ENCODE measurements at places on chromosomes 11 and 22.

- peak; percentile 84 for DNase-seq
These were observed 5.3 kb upstream of the GALR3 start for GRCh38 chr22:37817705-37818408.

DNA sequence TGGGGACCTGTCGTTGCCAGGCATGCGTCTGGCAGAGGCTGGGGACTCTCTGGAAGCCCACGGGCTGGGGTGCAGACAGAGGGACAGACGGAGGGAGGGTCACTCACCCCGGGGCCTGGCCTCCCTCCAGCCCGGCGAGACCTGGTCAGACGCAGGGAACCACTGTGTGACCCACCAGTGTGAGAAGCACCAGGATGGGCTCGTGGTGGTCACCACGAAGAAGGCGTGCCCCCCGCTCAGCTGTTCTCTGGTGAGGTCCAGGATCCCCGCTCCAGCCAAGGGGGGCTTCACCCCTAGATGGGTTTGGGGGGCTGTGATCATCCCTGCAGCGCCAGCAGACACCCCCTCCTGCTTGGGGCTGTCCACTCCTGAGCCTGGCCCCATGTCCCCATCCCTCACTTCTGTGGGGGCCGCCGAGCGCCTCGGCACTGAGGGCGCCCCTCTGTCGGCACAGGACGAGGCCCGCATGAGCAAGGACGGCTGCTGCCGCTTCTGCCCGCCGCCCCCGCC, 23.6 kb upstream of the MUC5B start:
- DNase-seq: peak; percentile 32

GRCh38 chr22:27075028-27075678, 417.8 kb downstream of the MIAT start:
- no peak for DNase-seq

DNA sequence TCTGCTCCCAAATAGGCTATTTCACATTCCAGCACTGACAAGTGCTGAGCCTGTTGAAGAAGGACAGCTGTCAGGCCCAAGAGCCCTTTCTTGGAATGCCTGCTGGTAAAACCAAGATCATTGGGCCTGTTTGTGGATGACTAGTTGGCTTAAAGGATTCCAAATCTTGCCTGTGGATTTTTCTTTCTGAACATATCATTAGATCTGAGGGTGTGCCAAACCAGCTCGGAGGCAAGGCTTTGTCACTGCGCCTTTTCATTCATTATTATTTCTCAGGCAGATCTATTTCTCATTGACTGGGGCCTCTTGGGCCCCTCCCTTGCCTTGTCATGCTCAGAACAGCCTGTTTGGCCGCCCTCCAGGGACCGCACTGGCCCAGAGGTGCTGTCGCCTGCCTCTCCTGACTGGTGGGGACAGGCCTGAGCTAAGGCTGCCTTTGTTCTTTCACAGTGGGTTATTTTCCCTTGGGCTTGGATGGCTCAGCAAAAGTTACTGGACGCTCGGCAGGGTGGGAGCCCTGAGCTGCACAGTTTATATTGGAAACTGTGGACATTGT, 222.7 kb upstream of the SESN3 start:
- DNase-seq: no peak

DNA sequence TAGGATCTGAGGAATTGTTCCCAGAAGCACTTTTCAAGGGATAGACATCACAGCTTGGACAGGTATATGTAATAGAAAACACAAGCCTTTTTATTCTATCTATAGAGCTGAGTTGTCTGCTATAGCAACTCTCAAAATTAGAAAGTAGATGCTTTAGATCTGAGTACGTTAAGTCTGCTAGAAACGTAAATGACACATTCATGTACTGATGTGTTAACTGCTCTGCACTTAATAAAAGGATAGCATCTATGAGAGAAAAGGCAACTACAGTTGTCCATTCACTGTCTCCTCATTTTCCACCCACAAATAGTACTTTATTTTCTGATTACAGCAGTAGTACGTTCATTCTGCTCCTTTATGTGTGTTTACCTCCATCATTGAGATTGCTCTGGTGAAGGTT, 6.0 kb upstream of the STT3A start:
- no peak for DNase-seq

DNA sequence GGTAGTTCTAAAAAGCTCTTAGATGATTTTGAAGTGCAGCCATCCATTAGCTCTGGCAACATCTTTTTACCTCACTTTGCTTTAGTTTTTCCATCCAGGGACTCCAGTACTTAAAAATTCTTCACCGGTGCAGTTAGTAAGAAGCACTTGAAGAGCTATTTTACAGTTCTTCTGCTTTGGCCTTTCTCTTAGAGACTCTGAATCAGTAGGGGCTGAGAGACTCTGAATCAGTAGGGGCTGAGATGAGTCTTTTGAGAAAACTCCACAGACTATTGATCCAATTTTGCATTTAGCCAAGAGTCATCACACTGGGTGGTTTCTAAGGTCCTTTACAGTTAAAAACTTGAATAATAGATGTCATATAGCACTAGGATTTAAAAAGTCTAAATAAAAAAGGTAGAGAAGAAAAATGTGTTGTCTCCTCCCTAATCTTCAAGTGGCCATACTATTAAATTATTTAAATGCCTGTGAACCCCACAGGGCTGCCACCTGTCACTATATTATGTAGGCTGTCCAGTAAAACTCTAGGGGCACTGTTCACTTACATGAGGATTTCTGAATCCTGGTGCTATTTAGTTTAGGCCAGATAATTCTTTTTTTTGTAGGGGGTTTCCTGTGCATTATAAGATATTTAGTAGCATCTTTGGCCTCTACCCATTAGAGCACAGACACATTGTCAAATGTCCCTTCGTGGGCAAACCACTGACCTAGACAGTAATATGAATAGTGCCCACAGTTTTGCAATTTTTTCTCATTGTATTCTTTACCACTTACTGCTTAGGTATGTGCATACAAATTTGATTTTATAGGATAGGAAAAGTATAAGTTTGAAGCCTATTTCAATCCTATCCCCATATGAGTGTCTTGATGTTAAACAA, 26.3 kb upstream of the HIKESHI start:
- DNase-seq: no peak

- no peak for DNase-seq
These were observed 102.6 kb downstream of the TBC1D22A start for GRCh38 chr22:46865052-46865434.

GRCh38 chr11:44367452-44367851, 57.5 kb upstream of the ALX4 start:
- no peak for DNase-seq

GRCh38 chr11:86717817-86718501, 45.5 kb upstream of the ME3 start:
- no peak for DNase-seq

- no peak for DNase-seq
These were observed 8.6 kb upstream of the RELT start for GRCh38 chr11:73367482-73368024.

DNA sequence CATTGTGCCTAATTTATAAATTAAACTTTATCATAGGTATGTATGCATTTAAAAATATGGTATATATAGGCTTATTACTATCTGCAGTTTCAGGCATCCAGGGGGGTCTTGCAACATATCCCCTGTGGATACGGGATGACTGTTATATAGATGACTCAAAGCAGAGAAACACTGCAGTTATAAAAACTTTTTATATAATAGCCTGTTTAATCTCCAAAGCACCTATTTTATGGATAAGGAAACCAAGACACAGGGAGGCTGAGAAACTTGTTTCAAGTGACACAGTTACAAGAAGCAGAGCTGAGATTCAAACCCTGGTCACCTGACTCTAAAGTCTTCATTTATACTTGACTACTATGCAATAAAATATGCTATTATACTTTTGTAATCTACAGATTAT, 897.7 kb downstream of the KCNA4 start:
- no peak for DNase-seq

DNA sequence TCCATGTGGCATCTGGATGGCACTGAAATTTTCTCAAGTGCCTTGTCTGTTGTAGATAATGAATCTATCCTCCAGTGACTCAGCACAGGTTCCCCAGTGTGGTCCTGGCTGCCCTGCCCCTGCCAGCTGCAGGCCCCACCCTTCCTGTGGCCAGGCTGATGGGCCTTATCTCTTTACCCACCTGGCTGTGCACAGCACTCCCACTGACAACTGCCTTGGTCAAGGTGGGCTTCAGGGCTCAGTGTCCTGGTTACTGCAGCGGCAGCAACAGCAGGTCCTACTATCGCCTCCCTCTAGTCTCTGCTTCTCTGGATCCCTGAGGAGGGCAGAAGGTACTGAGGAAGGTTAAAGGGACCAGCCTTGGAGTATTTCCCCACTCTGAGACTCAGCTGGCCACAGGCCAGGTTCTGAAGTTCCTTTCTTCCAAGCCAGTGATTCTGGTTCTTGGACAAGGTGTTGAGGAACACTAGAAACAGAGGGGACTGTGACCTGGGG, 3.1 kb downstream of the HMBS start:
- DNase-seq: no peak

DNA sequence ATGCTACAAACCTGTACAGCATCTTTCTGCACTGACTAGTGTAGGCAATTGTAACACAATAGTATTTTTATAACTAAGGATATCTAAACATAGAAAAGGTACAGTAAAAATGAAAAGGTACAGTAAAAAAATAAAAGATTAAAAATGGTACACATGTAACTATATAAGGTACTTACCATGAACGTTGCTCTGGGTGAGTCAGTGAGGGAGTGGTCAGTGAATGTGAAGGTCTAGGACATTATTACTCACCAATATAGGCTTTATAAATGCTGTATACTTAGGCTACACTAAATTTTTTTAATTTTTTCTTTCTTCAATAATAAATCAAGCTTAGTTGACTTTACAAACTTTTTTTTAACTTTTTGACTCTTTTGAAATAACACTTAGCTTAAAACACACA, 59.9 kb downstream of the EIF3M start:
- DNase-seq: no peak

DNA sequence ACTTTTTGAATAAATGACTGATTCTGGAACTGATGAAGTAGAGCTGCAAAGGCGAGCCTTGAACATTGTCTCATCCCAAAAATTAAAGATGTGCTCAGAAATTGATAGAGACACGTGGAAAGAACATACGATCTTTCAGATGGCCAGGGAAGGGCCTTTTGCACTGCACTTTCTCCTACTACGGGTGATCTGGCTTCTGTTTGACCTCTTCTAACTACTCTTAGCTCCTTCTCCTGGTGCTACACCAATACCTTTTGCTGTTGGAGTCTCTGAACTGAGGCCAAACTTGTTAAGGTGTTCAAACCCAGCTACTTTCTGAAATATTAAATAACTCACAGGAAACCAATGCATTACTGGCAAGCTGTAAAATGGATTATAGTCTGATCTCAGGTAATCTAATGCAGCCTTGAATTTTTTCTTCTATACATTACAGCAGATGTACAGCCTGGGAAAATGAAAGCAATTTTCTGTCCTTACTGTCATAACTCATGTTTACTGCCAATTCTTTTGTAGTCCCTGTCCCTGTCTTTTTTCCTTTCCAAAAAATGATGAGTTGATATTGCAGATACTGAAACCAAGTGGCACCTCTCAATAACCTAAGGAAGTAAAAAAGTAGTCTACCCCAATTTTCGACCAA, 1086.1 kb upstream of the CNTN5 start:
- DNase-seq: no peak

GRCh38 chr11:62081378-62082291, 42.2 kb upstream of the INCENP start:
- peak; percentile 80 for DNase-seq
